Stimulated activated CD8-positive, alpha-beta memory T cell treated with anti-CD3 and anti-CD28 coated beads, Interleukin-15, amount 100 ng/mL, for 4 hours (primary cell): ENCODE measurements at places on chromosomes 7 and 10.

GRCh38 chr7:26580711-26581110, 283.7 kb downstream of the SKAP2 start:
- no peak for DNase-seq

DNA sequence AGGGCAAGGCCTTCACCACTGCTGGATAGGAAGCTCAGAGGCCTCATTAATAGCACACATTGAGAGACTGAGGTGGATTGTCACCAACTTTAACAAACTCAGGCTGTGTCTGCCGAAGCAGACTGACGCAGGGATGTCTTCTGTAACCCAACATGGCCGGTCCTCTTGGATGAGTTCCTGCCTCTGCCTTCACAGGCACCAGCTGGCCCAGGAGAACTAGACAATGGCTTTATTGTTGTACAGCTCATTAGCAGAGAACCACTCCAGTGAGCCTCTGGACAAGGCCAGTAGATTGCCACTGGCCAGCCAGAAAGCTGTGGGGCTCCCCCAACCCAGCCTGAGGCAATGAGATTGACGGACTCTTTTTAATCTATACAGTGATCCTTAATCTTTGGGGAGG, 9.4 kb downstream of the NODAL start:
- no peak for DNase-seq

DNA sequence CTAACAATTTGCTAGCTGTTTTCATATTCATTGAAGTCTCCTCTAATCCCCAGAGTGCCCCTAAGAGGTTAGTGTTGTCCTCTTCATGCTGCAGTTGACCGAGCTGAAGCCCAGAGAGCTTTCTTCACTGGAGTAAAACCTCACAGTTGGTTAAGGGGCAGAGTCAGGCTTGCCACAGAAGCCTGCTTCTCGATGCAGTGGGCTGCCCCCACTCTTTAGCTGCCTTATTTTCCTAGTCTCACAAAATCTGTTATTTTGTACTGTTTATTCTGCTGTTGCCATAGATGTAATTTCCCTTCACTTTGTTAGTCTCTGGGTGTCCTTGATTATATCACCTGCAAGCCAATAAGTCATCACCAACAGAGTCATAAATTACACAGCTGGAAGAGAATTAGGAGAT, 56.3 kb upstream of the ZPBP start:
- DNase-seq, result no peak

DNA sequence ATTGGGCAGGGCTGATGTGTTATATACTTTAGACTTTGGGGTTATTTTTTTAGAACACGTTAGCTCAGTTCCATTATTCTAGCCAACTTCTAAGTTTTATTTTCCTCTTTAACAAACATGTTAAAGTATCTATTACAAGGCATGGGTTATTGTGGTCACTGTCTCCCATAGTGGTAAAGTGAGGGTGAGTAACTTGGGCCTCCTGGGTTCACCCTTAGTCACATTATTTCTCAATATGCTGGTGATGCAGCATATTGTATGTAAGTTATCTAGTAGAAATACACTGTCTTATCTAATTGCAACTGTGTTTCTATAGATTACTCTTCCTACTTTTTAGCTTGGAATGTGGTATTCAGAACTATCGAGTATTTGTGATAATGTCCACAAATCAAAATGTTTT, 65.9 kb downstream of the BBS9 start:
- DNase-seq, result no peak

DNA sequence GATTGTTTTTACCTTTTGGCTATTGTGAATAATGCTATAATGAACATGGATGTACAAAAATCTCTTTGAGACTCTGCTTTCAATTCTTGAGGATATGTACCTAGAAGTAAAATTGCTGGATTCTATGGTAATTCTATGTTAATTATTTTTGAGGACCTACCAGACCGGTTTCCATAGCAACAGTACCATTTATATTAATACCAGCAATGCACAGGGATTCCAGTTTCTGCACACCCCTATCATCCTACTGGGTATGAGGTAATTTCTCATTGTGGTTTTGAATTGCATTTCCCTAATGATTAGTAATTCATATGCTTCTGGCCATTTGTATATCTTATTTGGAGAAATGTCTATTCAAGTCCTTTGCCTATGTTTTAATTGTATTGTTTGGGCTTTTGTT, 9.9 kb upstream of the PPP1R9A start:
- no peak for DNase-seq

DNA sequence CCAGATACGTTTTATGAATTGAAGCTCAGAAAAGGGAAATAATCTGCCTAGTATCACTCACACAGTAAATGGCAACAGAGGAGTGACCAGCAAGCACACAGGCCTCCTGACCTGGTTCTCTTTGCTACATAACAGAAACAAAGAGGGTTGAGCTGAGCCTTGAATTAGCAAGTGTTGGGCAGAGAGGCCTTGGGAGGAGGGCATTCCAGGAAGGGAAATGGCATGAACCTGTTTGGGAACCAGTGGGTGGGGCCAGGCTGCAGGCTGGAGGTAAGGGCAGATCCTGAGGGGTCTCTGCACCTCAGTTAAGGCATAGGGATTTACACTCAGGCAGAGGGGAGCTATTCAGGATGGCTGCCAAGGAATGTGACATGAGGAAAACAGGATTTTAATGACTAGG, 24.8 kb upstream of the CYCS start:
- DNase-seq, result no peak
